ENCODE measurements at places on chromosomes 11 and 22. TPM values are rescaled to one million over a fixed set of nuclear protein-coding genes. Genes with fewer than 3 reads are reported as not detected.

DNA sequence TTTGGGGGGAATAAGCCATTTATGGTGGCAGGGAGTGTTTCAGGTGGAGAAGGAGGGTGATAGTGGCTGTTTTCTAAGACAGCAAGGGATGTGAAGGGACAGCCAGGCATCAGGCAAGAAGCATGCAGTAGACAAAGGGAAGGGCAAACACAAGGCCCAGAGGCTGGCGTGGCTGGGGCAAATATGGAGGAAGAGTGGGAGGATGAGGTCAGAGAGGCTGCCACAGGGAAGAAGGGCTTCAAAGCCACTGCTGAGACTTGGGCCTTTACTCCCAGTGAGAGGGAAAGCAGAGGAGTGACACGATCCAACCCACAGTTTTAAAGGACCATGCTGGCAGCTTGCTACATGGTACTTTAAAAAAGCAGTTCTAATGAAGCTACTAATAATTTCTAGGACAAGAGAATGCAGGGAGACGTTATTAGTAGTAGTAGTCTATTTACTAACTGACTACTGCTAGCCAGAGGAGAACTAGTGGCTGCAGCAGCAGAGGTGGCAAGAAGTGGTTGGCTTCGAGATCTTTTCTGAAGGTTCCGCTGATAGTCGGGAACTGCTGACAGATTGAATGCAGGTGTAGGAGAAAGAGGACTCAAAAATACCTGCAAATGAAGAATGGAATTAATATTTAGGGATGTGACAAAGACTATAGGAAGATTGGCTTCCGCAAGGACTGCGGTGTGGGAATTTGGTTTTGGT is 13.7 kb downstream of the KMT5B start:
- no peak for DNase-seq

DNA sequence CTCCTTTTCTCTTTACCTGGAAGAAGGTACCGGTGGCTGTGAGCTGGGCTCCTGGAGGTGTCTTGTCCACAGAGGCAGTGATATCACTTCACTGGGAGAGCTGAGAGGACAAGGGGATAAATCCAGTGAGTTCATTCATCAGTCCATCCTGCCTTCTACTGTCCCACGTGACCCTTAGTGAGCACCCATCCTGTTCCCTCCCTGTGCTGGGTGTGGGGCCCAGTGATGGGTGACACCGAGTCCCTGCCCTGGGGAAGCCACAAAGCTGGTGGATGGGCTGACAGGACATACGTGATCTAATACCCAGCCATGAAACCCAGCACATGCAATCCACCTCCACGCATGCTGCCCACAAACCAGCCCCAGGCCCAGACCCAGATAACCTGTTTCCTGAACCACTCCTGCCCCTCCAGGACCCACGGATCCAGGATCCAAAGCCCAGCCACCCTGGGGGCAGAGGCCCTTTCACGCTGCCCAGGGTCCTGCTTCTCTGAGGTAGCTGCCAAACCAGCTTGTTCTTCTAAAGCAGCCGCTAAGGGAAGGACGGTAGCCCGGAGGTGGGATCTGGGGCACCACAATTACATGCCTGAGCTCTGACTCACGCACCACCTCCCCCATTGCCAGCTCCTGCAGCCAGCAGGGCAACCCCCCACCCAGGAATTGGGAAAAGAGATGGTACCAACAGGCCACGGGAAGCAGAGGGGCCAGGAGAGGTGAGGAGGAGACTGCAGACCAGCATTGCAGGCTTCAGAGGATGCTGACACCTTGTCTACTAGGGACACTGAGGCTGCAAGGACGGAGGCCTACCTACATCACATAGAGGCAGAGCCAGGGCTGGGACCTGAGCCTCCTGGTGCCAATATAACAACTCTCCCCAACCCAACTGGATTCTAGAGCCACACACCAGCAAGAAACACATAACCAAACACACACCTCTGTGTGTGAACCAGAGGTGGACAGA is 35.2 kb downstream of the GDPD5 start:
- no peak for DNase-seq

- DNase-seq, result no peak
These were observed 9.1 kb downstream of the HPS5 start for GRCh38 chr11:18312663-18313420.

DNA sequence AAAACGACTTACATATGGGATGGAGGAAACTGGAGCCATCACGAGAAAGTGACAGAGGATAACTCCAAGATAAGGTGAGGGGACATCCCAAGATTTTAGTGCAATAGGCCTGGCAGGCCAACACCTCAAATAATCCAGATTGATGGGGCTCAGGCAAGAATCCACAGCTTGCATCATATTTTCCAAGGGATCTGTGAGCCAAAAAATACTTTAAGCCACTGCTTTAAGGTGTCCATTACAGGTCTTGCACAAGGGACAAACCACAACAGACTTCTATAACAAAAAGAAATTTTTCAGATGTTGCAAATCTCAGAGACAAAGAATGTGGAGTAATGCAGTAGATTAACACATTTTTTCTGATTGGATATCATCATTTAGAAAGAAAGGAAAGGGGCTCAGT is 45.6 kb downstream of the DENND5A start:
- DNase-seq, result no peak

- peak; percentile 44 for DNase-seq
These were observed 33.1 kb downstream of the DDX10 start for GRCh38 chr11:108697872-108698473.

DNA sequence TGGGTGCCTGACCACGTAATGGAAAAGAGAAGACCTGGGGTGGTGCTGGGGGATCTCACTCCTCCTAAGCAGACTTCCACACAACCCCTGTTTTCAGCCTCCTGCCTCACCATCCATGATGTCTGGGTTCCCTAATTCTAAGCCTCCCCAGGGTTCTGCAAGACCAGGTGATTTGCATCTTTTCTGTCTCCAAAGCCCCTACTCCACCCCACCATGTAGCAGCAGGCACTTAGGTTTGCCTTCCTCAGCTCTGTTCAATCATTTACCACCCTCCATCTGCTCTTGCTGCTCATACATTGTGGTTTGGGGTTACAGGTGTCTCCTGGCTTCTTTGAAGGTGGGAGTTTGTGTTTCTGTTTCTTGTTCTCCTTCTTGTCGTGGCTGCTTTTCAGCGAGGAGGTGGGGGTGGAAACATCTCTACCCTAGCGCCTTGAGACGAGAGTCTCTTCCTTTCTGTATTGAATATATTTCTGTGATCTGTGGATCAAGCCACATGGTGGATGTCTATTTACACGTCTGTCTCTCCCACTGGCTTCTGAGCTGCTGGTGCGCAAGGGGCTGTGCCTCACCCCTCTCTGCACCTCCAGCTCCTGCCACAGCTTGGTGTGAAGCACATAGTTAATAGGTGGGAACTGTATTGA is 6.6 kb upstream of the SSTR3 start:
- no peak for DNase-seq

DNA sequence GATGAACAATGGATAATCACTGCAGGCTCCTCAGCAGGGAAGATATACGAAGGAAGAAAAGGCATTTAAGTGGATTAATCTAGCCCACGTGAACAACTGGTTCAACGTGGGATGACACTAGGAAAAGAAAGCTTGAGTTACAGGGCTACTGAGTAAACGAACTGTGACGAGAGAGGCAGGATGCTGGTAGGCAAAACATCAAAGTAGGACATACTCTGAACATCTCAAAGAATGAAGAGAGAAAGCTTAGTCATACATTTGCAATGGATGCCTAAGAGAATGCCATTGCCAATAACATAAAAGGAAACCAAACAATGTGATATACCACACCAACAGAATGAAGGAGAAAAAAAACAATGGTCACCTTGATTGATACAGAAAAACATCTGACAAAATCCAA is 12.9 kb downstream of the USP28 start:
- DNase-seq, result no peak

DNA sequence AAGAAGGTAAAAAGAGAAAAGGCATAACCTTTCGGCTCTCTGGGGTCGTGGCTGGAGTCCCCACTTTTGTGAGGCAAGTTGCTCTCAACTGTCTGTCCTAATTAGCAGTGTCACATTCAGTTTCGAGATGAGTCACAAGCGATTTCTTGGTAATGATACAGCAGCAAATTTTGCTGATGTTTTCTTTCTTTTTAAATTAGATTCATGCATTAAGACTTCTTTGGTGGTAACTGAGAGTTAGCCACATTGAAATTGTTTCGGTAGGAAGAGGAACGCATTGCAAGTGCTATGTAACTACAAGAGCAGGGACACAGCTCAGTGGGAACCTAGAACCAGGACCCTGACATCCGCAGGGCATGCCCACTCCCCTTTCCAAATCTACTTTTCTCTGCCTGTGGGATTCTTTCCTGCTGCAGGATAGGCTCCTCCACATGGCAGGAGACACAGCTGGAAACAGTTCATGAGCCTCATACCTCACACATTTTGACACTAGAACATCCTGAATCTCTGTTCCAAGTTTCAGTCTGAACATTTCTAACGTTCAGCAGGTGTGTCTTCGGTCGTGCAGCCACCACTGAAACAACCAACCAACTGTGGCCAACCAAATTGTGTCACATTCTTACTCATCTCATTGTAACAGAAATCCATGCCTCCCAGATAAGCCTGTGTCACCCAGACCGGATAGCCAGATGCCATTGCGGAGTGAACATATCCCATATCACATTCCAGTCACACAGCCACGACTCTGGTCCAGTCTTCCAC is 987.6 kb downstream of the NTM start:
- no peak for DNase-seq

DNA sequence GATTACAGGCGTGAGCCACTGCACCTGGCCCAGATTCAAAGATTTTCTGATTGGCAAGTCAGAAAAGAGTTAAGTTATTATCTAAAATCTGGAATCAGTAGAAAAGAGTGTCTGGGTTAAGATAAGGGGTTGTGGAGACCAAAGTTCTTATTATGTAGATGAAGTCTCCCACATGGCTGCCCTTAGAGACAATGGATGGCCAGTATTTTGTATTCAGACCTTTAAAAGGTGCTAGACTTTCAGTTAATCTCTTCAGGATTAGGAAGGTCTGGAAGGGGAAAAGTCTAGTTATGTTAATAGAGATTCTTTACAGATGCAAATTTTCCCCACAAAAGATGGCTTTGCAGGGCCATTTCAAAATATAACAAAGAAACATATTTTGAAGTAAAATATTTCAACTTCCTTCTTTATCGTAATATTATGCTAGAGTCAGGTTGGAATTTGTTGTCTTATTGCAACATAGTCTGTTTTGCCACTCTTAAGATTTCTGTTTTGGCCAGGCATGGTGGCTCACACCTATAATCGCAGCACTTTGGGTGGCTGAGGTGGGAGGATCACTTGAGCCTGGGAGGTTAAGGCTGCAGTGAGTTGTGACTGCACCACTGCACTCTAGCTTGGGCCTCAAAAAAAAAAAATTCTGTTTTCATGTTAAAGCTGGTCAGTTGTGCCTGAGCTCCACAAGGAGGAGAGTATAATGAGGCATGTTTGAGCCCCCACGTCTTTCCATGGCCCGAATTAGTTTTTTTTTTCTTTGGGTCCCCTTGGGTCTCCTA is 14.0 kb downstream of the GRAMD1B start:
- no peak for DNase-seq

DNA sequence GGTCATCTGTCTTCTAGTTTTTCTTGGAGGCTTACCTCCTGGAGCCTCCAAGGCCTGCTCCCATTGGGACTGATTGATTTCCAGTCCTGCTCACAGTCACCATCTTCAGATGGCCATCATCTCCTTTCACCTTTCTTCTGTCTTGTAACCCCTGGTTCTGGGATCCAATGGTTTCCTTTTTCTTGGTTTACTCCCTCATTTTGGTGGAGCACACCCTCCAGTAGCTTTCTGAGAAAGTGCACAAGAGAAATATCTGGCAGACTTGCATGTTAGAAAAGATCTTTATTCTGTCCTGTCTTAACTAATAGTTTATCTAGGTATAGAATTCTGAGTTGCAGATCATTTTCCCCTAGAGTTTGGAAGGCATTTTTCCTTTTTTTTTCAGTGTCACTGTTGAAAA is 50.9 kb downstream of the MPPED1 start:
- no peak for DNase-seq

GRCh38 chr22:33440756-33441155 is 382.6 kb upstream of the SYN3 start:
- DNase-seq, result no peak

- no peak for DNase-seq
These were observed 124.3 kb upstream of the TTC12 start for GRCh38 chr11:113189909-113190667.

DNA sequence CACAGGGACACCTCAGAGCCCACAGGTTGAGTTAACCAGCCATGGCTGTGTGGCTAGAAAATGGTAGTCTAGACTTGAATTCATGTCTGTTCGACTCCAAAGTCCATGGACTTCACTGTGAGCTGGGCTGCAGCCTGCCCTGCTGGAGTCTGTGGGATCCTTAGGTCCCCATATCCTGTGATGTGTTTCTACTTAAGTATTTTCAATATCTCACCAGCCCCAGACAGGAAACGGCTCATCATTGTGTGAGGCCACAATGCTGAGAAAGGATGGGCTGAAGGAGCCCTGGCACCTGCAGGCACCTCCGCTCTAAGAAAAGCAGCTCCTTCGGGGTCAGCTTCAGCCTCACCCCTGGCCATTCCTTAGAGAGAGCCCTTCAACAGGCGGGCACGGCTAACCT is 93.1 kb downstream of the NAT10 start:
- DNase-seq, result no peak

DNA sequence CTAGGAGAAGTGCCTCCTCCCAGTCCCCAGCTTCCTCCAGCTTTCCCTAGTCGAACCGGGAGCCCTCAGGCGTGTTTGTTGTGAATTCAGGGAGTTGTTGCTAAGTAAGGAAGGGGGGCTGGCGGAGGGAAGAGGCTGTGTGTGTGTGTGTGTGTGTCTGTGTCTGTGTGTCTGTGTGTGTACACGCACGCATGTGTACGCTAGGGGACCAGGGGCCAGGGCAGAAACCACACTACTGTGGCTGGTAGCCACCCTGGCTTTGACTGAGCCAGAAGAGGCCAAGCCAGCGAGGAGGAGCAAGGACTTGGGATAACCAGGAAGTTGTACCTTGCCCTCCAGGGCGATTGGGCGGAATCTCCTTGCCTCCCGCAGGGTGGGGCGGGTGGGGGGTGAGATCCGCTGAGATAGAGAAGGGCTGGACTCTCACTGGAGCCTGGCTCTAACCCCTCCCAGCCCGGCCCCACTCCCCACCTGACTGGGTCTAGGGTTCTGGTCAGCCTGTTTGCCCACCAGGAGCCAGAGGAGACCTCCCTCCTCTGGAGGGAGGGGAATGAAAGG is 7.5 kb downstream of the BCL9L start:
- peak; percentile 78 for DNase-seq

DNA sequence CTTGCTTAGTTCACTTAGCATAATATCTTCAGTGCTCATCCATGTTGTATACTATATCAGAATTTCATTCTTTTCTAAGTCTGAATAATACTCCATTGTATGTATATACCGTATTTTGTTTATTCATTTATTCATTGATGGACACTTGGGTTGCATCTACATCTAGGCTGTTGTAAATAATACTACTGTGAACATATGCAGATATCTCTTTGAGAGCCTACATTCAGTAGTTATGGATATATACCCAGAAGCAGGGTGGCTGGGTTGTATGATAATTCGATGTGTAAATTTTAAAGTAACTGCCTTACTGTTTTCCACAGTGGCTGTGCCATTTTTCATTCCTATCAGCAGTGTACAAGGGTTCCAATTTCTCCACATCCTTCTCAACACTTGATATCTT is 116.5 kb downstream of the TMEM135 start:
- no peak for DNase-seq

Gene KLHDC7B
- 0.50 TPM for polyA plus RNA-seq

Gene PGA5
- 0.23 TPM for polyA plus RNA-seq

Gene LMNTD2
- polyA plus RNA-seq, result 4.9 TPM

Gene TRMU
- 49.7 TPM for polyA plus RNA-seq

Gene OR4C45
- not detected for polyA plus RNA-seq

Gene OR9Q1
- not detected for polyA plus RNA-seq

Gene OR2AG2
- polyA plus RNA-seq, result 0.09 TPM

Gene TIMM10
- 34.9 TPM for polyA plus RNA-seq

Gene C11orf65
- polyA plus RNA-seq, result 2.1 TPM

Gene TTLL8
- polyA plus RNA-seq, result not detected

Gene OR5A1
- polyA plus RNA-seq, result not detected

Gene SCGB1A1
- not detected for polyA plus RNA-seq
